ENCODE measurements at places on chromosomes 13 and 19.

- DNase-seq: peak; percentile 33
Observed at GRCh38 chr19:38898788-38899446, 501 bp downstream of the SIRT2 start.

- DNase-seq: no peak
Observed at GRCh38 chr13:20882206-20882605, 20.3 kb downstream of the XPO4 start.

DNA sequence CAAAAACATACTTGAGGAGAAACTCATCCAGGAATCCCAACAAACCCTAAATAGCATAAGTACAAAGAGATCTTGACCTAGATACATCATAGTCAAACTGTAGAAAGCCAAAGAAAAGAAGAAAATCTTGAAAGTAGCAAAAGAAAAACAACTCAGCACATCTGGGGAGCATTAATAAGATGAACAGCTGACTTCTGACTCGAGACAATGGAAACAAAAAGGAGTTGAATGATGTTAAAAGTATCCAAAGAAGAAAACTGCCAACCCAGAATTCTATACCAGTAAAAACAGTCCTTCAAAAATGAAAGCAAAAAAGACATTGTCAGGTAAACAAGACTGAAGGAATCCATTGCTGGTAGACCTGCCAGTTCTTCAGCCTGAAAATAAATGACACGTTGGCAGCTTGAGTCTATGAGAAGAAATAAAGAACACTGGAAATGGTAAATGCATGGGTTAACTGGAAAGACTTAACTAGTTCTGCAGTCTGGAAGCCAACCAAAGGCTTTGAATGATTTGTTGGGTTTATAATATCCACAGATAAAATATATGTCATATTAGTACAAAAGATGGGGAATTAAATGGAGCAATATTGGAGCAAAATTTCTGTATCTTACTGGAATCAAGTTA lies 46.8 kb downstream of the TSSK6 start:
- peak; percentile 57 for DNase-seq

DNA sequence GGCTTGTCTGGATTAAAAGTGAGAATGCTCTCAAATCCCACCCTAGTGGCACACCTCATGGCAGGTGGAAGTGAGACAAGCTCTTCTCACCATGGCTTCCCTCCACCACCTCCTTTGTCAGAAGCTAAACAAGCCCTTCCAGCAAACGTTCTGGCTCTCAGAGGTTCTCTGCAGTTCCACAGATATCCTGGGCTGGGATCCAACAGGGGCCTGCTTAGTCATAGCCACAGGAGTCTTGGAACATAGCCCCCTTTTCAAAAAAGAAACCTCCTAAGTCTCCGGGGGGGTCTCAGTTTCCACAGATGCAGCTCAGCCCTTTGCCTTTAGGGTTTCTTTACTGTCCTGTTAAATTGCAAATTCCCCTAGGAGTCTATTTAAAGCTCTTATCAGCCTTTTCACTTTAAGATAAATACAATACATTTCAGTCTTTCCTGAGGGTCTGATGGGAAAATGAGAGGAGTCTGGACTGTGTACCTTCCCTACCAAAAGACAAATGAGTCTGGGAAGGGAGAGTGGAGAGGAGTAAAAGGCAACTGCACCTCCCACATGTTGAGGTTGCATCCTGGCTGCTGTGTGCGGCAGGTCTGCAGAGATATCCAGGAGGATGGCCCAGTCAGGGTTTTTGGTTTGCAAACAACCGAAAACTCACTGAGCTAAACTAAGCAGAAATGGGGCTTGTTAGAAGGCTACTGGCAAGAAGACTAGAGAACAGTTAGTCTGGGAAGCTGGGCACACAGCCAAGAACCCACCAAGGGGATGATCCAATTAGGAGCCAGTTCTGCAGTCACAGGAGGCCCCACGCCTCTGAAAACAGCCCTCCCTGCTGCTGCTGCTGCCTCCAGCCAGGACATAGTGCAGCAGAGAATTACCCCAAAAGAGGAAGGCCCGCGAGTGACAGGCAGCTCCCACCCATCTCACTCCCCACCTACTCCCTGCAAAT lies 41.4 kb upstream of the SERP2 start:
- DNase-seq: peak; percentile 75

GRCh38 chr13:20924758-20925394 lies 22.3 kb upstream of the XPO4 start:
- peak; percentile 92 for DNase-seq

DNA sequence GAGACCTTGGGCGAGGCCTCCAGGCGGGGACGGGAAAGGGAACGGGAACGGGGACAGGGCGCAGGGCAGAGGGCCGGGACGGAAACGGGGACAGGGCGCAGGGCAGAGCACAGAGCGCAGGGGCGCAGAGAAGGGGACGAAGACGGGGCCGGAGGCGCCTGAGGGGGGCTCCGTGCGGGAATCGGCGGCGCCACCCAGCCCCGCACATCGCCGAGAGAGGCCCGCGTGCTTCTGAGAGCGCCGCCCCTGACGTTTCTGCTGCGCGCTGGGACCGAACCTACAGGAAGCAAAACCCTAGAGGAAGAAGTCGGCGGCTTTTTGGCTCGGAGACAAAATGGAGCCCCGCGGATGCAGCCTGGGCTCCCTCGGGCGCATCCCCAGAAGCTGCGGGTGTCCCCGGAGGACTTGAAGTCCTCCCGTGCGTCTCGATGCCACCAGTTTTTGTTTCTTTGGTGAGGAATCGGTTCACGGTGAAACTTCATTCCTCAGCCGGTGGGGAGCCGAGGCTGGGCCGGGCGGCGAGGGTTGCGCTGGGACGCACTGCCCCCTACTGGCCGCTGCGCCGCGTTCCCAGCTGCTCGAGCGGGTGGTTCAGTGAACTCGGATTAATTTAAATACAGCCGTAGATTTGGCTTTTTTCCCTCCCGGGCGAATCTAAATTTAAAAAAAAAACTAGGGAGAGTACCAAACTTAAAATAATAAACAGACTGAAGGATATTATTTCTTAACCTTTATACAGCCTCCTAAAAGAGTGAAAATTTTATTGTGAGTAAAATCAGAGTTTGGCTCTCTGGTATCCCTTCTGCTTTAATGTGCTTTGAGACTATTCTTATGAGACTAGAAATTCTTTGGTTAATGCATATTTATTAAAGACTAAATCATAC lies 350.0 kb upstream of the ARGLU1 start:
- peak; percentile 86 for DNase-seq
